ENCODE measurements at places on chromosomes 5 and 9. TPM values are rescaled to one million over a fixed set of nuclear protein-coding genes. Genes with fewer than 3 reads are reported as not detected.
A peak's percentile ranks its signal among the peaks of the same experiment; 100 is the strongest.

- H3K27me3 ChIP-seq: no peaks in the 10 kb centered on the region
- H3K4me1 ChIP-seq: peaks cover 3% of the 10 kb centered on the region
- H3K36me3 ChIP-seq: no peaks in the 10 kb centered on the region
- no peak overlapping the region for H3K4me3 ChIP-seq
- peak overlapping the region; percentile 50 for H3K27ac ChIP-seq
These were observed 53.6 kb upstream of the APC start for GRCh38 chr5:112684121-112684520.

The CDKN2A gene
- total RNA-seq: 4.2 TPM

The PTPRD gene
- 97.4 TPM for total RNA-seq

DNA sequence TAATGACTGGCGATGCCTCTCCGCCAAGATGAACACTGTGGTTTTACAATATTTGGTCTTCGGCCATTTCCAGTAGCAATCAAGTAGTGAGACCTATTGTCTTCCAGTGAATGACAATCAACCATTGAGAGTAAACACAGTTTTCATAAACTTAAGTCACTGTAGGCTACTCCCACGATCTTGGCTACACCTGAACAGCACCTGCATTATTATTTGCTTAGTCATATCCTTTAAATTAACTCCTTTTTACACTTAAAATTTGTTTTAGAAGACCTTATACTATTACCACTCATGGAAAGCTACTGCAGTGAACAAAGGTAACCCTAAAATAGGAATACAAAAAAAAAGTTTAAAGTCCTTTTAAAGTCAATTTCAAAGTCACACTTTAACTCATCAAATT, 58.2 kb downstream of the ZNF354C start:
- H3K36me3 ChIP-seq: no peaks in the 10 kb centered on the region
- no peak for DNase-seq
- H3K4me1 ChIP-seq: no peaks in the 10 kb centered on the region

GRCh38 chr9:18575686-18576085, 101.7 kb downstream of the ADAMTSL1 start:
- no peaks in the 10 kb centered on the region for H3K36me3 ChIP-seq
- no peaks in the 10 kb centered on the region for H3K4me1 ChIP-seq
- H3K27ac ChIP-seq: no peak overlapping the region

DNA sequence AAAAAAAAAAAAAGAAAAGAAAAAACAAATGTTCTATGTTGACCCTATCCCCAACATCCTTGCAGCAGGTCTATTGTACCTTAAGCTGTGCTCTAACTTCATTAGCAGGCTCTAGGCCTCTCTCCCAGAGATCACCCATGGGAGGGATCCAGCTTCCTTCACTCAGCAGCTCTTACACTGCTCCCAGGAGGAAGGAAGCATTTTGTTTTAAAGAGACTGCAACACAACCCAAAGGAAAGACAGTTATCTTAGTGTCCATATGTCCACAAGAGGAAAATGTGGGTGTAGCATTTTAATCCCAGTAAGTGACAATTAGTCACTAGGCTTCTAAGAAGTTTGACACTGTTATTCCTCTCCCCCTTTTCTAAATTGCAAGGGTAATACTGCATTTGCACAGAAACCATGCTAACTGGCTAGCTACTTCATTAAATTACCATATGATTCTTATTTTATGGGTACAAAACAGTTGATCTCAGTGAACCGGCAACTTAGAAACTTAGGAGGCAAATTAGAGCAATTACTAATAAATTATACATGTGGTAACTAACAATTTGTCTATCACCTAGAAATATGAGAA, 58.8 kb downstream of the MARCHF3 start:
- H3K27ac ChIP-seq: no peak overlapping the region
- no peaks in the 10 kb centered on the region for H3K4me1 ChIP-seq
- H3K27me3 ChIP-seq: no peaks in the 10 kb centered on the region
- no peak overlapping the region for H3K4me3 ChIP-seq
- DNase-seq: no peak

DNA sequence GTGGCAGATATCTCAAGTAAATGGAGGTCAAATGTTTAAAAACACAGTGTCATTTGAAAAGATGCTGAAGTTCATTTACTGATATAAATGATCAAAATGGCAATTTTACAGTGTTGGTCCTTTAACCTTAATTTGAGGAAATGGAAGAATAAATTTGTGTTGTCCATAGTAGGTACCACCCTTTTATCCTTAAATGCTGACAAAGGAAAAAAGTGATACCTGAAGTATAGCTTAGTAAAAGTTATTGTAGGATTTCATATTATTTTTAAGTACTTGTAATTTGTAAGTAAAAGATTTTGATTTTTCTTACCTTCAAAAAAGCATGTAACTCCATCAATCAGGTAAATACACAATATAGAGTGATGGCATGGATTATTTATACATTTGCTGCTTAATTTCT, 166.6 kb upstream of the DAP start:
- no peaks in the 10 kb centered on the region for H3K4me1 ChIP-seq
- DNase-seq: no peak
- H3K27me3 ChIP-seq: no peaks in the 10 kb centered on the region
- H3K27ac ChIP-seq: no peak overlapping the region
- H3K4me3 ChIP-seq: no peak overlapping the region

- H3K36me3 ChIP-seq: no peaks in the 10 kb centered on the region
- no peak for DNase-seq
- H3K4me3 ChIP-seq: no peak overlapping the region
- H3K27me3 ChIP-seq: no peaks in the 10 kb centered on the region
These were observed 576.9 kb downstream of the EBF1 start for GRCh38 chr5:158522776-158523175.

All from endodermal cell (in vitro differentiated cells).